CD4-positive, alpha-beta memory T cell (primary cell): ENCODE measurements at places on chromosomes 6 and 20.
A peak's percentile ranks its signal among the peaks of the same experiment; 100 is the strongest.

DNA sequence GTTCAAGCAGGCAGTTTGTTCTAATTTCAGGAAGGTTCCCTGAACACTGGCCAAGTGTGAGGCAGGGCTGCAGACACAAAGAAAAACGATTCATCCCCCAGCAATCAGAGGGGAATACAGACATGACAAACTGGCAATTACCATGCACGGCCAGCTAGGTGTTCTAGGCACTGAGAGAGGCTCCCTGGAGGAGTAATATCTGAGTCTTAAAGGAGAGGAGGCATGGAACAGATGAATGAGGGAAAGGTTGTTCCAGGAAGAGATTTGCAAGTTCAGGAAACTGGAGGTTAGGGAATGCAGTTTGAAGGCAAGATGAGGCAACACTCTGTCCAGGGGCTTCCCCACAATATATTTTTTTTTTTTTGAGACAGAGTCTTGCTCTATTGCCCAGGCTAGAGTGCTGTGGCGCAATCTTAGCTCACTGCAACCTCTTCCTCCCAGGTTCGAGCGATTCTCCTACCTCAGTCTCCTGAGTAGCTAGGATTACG lies 11.1 kb downstream of the RRAGD start:
- H3K27ac ChIP-seq = no peak overlapping the region
- H3K27me3 ChIP-seq = no peaks in the 10 kb centered on the region
- H3K36me3 ChIP-seq = no peaks in the 10 kb centered on the region
- H3K4me3 ChIP-seq = no peak overlapping the region
- no peak for DNase-seq
- H3K4me1 ChIP-seq = no peaks in the 10 kb centered on the region

- no peaks in the 10 kb centered on the region for H3K36me3 ChIP-seq
- no peak overlapping the region for H3K4me3 ChIP-seq
- DNase-seq = no peak
- no peak overlapping the region for H3K27ac ChIP-seq
- H3K4me1 ChIP-seq = no peaks in the 10 kb centered on the region
Observed at GRCh38 chr6:131660195-131660594, 23.1 kb downstream of the ENPP3 start.

GRCh38 chr6:157758516-157759023 lies 64.5 kb upstream of the SNX9 start:
- H3K27me3 ChIP-seq = peaks cover 5% of the 10 kb centered on the region
- H3K4me3 ChIP-seq = no peak overlapping the region
- no peaks in the 10 kb centered on the region for H3K36me3 ChIP-seq
- DNase-seq = no peak
- H3K27ac ChIP-seq = no peak overlapping the region

GRCh38 chr6:5123296-5124143 lies 38.4 kb downstream of the PPP1R3G start:
- H3K27ac ChIP-seq = no peak overlapping the region
- no peaks in the 10 kb centered on the region for H3K4me1 ChIP-seq
- H3K4me3 ChIP-seq = no peak overlapping the region
- H3K27me3 ChIP-seq = no peaks in the 10 kb centered on the region
- H3K36me3 ChIP-seq = no peaks in the 10 kb centered on the region

- H3K27ac ChIP-seq = no peak overlapping the region
- H3K4me1 ChIP-seq = no peaks in the 10 kb centered on the region
- no peaks in the 10 kb centered on the region for H3K36me3 ChIP-seq
- H3K27me3 ChIP-seq = peaks cover 6% of the 10 kb centered on the region
- no peak overlapping the region for H3K4me3 ChIP-seq
- DNase-seq = no peak
Observed at GRCh38 chr6:167791780-167792478, 34.8 kb upstream of the AFDN start.

DNA sequence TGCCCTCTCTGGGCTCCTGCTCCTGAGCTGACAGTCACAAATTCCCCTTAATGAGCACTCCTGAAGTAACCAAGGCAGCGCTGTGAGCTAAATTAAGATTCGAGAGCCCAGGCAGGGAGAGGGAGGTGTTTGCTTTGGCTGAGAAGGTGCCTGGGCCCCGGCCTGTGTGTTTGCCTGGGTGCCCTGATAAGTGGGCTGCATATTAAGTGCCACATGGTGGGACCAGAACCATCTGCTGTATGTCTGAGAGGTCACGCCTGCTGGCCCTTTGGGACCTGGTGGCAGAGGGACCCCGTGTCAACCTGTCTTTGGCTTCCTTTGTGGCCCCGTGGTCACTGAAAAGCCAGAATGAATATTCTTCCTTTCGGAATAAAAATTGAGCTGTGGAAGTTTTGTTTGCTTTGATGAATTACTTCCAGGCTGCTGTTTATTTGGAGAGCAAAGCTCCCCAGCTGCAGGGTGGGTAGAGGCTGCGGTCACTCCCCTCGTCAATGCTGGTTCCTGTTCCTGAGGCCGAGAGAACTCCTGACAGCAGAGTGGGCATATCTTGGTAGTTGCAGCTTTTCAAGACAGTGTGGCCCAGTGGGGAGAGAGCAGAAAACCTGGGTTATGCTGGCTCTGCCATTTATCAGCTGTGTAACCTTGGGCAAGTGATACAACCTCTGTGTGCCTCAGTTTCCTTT lies 17.5 kb upstream of the KCNK16 start:
- H3K36me3 ChIP-seq = no peaks in the 10 kb centered on the region
- H3K27ac ChIP-seq = no peak overlapping the region
- peaks cover 10% of the 10 kb centered on the region for H3K4me1 ChIP-seq
- no peaks in the 10 kb centered on the region for H3K27me3 ChIP-seq
- no peak overlapping the region for H3K4me3 ChIP-seq

GRCh38 chr20:53872561-53873229 lies 197.7 kb downstream of the BCAS1 start:
- peaks cover 59% of the 10 kb centered on the region for H3K4me1 ChIP-seq
- no peaks in the 10 kb centered on the region for H3K36me3 ChIP-seq
- peak; percentile 79 for DNase-seq
- H3K27ac ChIP-seq = peak overlapping the region; percentile 41
- H3K27me3 ChIP-seq = no peaks in the 10 kb centered on the region

DNA sequence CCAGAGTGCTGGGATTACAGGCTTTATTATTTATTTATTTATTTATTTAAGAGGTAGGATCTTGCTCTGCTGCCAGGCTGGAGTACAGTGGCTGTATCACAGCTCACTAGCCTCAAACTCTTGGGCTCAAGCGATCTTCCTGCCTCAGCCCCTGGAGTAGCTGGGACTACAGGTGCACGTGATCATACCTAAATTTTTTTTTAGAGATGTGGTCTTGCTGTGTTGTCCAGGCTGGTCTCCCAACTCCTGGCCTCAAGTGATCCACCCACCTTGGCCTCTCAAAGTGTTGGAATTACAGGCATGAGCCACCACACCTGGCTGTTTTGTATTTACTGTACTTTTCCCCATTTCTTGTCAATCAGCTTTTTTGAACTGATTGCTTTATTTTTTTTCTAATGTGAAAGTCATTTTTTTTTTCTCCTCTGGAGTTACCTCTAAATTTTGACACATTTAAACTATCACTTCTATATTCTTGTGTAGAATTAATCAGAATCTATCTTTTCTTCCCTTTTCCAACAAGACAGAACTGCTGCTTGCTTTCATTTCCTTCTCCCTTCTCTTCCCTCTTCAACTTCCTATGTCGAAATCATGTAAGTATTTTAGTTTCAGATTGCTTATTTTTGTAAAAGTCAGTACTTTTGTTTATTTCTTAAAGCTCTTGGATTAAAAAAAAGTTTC lies 12.0 kb downstream of the PANK2 start:
- no peaks in the 10 kb centered on the region for H3K36me3 ChIP-seq
- DNase-seq = no peak
- no peak overlapping the region for H3K4me3 ChIP-seq
- no peaks in the 10 kb centered on the region for H3K27me3 ChIP-seq
